ENCODE measurements at places on chromosomes 3 and 15.

DNA sequence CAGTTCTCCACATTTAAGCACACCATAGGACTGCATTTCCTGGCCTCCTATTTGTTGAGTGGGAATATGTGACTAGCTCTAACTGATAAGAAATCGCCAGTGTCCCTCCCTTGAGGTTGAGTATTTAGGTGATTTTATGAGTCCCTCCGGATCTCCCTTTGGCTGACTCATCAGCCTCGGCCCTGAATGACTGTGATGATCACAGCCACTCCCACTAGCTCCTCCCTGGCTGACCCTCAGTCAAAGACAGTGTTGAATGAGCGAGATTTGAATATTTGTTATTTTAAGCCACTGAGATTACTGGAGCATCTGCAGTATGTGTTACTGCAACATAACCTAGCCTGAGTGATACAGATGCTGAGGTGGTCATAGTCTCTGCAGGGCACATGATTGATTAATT is 515.3 kb downstream of the EPHB1 start:
- no peak for DNase-seq

- DNase-seq = no peak
Measured at GRCh38 chr15:66456211-66456610, 41.4 kb downstream of the SNAPC5 start.

DNA sequence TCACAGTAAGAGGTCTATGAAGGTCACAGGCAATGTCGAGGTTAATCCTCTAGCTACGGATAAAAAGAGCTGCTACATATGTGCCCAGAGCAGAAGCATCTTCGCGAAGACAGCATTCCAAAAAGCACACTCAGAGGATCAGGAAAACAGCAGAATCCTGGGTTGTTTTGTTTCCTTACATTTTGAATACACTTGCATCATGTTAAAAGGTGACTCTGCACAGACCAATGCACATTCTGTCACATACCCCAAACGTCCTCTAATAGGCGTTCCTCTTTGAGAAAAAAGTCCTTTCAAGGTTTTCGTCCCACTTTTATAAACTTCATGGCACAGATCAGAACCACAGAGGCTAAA is 52.7 kb downstream of the VGLL4 start:
- no peak for DNase-seq

DNA sequence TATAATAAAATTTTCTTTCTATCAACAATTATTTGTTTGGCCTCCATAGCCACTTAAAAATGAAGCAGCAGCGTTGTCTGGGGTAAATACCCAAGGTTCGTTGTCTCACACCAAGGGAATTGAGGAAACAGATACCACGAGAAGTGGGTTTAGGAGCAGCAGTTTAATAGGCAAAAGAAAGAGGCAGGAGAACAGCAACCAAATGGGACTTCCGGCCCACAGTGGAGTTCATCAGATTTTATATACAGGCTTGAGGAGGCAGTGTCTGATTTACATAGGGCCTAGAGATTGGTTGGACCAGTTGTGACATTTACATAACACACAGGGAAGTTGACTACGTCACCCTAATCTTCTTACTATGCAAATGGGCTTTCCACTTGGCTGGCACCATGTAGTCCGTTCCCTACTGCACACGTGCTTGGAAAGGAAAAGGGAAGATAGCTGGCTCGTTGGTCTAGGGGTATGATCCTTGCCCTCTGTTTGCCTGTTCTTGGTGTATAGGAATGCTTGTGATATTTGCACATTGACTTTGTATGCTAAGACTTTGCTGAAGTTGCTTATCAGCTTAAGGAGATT is 61.5 kb upstream of the SETMAR start:
- DNase-seq = no peak

DNA sequence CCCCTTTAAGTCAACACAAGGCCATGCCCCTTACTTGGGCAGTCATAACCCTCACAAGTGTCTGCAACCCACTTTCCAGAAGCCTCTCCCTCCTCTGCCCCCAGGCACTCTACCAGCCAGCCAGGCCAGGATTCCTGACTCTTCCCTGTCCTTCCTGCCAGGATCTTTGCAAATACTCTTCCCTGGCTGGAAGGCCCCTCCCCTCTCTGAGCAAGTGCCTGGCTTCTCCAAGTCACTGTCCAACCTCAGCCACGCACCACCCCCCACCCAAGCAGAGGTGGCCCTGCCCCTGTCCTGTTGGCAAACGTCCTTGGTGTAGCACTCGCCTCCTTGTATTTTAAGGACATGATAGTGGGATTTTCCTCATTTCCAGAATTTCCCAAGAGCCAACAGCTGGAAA is 54.7 kb upstream of the USP3 start:
- no peak for DNase-seq

GRCh38 chr3:18295171-18295920 is 129.8 kb downstream of the SATB1 start:
- DNase-seq = no peak

- no peak for DNase-seq
Measured at GRCh38 chr3:197017003-197017402, 12.6 kb downstream of the MELTF start.

GRCh38 chr3:153339065-153339464 is 177.0 kb downstream of the RAP2B start:
- no peak for DNase-seq

- no peak for DNase-seq
Measured at GRCh38 chr3:126167566-126167965, 12.8 kb downstream of the ALDH1L1 start.

DNA sequence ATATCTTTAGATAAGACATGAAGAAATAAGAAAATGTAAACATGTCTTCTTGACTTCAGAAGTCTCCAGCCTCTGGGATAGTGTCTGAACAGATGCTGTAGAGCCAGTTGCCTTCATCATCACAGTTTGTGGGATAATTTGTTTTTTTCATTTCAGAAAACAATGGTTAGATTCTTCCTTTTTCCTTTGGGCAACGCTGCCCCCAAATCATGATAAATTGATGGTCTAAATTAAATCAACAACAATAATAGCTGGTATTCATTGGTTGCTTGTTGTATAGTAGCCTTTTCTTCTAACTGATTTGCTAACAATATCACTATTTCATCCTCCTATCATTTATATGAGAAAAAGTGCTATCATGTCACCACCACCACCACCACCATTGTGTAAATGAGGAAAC is 12.6 kb upstream of the SHQ1 start:
- no peak for DNase-seq

DNA sequence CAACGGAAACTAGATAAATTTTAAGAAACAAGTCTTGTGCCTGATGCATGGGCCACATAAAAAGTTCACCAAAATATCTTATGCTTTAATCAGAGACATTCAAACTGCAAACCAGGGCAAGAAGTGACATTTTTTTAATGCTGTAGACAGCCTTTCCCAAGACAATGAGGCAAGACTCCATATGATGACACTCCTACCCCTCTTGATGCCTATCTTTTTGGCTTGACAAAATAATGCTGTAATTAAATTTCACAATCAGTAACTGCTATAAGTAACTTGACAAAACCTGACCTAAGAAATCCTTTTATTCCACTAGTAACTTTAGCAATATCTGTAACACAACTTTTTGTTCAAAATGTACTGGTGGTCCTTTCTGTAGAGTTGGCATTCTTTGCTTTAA is 48.7 kb downstream of the ECT2 start:
- no peak for DNase-seq

GRCh38 chr3:132435911-132436425 is 18.7 kb downstream of the DNAJC13 start:
- DNase-seq = no peak

- DNase-seq = no peak
Measured at GRCh38 chr3:66149269-66149668, 71.5 kb upstream of the SLC25A26 start.

DNA sequence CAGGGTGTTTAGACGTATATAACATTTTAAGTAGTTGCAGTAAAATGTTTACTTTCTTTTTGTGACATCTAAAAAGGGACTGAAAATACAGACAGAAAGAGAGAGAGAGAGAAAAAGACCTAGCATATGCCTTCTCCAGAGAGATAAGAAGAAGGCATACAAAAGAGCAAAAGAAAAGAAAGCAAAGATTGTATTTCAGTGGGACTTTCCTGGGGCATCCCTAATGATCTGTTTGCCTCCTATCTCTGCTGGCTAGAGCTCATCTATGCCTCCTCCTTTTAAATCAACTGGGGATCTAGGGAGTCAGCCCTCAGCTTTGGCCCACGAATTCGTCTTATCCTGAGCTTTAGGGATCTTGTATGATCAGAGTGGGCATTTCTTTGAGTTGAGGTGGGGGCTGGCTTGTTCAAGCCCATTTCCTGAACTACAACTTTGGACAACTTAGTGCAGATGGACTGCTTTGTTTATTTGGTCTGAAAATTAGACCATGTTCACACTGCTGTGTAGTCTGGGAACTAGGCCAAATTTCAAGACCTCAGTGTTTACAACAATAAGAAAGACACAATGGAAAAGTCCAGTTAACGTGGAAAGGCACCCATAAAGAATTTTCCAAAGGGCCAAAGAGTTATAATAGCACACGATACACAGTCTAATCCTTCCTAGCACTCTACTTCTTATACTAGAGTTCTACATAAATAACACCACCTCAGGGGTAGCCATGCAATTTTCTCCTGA is 61.0 kb downstream of the ATP8B4 start:
- peak; percentile 25 for DNase-seq

DNA sequence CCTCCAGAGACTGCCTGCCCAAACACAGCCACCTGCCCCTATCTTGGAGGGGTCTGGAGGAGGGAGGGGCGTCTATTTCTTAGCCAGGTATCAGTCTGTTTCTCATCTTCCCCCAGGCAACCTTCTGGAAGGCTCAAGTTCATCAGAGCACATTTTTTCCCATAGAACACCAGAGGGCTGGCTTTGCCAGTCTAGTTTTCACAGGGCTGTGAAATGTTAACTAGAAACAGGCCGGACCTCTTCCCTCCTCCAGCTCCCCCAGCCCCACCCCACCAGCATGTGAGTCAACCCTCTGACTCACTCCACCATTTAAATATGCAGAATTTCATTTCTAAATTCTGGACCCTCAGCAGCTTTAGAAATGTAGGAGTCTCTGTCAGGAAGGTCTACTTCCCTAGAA is 66.9 kb downstream of the SLCO2A1 start:
- DNase-seq = no peak

Data from testis (tissue), 5 donors.